Activated T-cell treated with anti-CD3 and anti-CD28 coated beads for 24 hours (primary cell): ENCODE measurements at places on chromosomes 7 and 10.

- no peak for DNase-seq
Observed at GRCh38 chr10:43292755-43293676, 26.2 kb upstream of the RASGEF1A start.

DNA sequence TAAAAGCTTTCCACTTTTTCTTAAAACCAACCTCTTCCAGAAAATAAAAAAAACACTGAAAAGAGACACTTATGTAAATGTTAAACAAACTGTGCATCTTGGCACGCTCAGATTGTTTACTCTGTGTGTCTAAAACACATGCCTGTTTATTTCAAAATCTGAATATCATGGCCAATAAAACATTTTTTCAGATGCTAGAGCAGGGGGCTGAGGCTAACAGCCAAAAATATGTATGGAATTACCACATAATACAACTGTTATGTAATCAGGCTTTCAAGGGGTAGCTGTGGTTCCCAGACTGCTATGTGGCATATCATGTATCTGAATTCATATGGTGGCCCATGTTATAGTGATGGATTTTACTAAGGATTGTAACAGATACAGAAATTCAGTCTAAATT is 130.4 kb downstream of the HIBADH start:
- DNase-seq: no peak

GRCh38 chr10:119867317-119867716 is 5.3 kb downstream of the MCMBP start:
- DNase-seq: no peak

GRCh38 chr7:85750454-85750949 is 563.6 kb upstream of the SEMA3D start:
- DNase-seq: no peak

DNA sequence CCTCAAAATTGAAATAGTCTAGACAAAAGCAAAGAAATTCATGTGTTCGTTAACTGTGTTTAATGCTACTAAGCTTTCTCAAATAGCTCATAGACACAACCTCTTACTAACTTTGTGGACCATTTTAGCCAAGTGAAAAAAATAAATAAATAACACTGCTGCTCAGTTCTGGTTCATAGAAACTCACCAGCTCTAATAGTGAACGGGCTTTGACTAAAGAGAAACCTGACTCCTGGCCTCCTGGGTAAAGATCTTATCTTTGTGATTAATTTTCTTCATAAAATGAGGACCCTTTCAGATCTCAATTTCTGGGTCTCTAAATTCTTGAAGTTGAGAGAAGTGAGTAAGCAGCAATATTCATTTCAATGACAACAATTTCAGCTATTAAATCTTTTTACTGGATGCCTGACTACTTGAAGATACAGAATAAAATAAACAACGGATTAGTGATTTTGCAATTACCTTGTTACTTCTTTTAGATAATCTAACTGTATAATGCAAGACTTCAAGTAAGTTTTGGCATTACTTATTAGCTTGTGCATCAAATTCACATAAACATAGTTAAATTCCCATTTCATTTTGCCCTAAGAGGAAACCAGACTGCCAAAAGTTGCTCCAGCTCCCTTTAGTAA is 3.1 kb downstream of the CADPS2 start:
- no peak for DNase-seq

DNA sequence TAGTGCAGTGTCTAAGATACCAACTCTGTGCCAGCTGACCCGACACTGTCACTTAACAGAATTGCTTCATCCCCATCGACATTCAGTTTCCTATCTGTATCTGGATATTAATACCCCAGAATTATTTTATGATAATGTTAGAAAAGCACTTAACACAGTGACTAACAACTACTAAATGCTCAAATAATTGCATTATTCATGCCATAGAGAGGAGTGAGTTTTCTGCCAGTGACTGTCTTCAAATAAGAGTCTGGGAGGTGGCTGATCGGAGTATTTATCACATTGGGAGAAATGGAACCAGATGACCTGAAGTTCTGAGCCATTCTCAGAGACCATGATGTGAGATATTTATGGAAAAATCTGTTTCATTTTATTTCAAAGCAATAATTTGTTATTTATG is 65.7 kb downstream of the NHLRC2 start:
- no peak for DNase-seq

GRCh38 chr7:68697796-68698280 is 900.4 kb upstream of the AUTS2 start:
- DNase-seq: no peak

- DNase-seq: no peak
Observed at GRCh38 chr7:77425101-77426051, 9.2 kb upstream of the GSAP start.

DNA sequence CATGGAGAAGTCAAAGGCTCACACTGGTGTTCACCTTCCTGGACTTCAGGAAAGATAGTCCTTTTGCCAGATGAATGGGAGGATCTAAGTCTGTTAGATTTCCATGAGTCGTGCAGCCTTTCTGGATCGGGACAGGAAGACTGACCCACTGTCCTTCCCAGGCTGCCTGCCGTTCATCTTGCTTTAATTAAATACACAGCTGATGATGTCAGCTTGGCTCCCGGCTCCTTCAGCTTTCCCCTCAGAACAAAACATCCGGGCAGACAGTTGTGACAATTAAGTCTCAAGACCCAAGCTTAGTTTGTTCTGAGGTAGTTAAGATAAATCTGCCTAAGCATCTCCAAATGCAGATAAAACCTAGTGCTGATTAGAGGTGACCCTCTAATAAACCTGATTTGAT is 58.6 kb downstream of the AUTS2 start:
- DNase-seq: no peak

DNA sequence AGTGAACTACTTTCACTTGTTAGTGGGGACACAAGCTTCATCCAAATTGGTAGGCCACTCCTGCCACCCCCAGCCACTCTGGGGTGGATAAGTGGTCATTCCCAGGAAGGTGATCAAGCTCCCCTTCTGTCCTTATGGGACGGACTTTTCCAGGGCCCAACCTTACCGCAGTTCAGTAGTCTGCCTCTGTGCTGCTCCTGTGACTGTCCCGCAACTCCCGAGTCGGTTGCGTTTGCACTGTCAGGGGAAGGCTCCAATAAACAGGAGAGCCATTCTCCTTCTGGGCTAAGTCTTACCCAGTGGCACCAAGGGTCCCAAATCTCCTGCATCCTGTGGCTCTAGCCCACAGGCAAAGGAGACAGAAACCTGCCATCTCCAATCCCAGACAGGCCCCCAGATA is 7.4 kb upstream of the ZNF33A start:
- no peak for DNase-seq

DNA sequence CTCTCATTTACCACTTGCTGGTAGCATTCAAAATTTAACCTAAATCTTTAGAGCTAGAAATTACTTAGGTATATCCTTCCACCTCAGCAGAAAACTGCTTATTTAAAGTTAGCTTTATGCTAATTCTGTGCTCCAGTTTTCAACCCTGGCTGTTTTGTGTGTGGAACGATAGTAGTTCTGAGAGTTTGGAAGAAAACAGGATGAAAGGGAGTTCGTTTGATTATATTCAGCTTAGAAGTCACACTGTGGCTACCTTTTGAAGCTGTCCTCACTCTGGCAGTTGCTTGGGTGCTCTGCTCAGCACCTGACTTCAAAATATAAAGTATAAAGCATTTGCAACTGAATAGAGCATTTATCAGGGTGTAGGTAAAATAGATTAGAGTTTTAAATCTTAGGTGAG is 2.6 kb upstream of the ASCC1 start:
- DNase-seq: no peak

- DNase-seq: peak; percentile 31
Observed at GRCh38 chr10:43689618-43689954, 40.9 kb upstream of the ZNF32 start.
